PC-9 (cell line): ENCODE measurements at places on chromosomes 7 and 10. TPM values are rescaled to one million over a fixed set of nuclear protein-coding genes. Genes with fewer than 3 reads are reported as not detected.

DNA sequence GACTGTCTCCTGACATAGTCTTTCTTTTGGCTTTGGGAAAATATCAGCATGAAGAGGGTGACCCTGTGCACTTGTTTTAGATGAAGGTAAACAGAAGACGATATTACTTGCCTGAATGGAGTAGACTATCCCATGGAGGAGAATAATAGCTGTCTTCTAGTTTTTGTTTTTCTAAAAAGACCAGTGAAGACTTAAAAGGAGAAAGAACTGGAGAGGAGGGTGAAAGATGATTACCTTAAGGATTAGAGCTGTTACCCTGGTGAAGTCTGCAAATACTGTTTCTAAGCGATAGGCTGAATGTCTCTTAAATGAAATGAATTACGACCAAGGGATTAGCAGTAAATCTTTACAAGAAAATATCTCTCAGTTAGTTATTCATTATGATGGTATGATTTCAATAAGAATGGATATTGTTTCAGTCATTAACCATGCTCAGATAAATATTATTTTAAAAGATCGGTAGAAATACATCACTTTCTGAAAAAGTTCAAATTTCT, 255.6 kb upstream of the FERD3L start:
- DNase-seq, result no peak

- peak; percentile 11 for DNase-seq
Measured at GRCh38 chr10:118800920-118801319, 46.1 kb upstream of the CACUL1 start.

DNA sequence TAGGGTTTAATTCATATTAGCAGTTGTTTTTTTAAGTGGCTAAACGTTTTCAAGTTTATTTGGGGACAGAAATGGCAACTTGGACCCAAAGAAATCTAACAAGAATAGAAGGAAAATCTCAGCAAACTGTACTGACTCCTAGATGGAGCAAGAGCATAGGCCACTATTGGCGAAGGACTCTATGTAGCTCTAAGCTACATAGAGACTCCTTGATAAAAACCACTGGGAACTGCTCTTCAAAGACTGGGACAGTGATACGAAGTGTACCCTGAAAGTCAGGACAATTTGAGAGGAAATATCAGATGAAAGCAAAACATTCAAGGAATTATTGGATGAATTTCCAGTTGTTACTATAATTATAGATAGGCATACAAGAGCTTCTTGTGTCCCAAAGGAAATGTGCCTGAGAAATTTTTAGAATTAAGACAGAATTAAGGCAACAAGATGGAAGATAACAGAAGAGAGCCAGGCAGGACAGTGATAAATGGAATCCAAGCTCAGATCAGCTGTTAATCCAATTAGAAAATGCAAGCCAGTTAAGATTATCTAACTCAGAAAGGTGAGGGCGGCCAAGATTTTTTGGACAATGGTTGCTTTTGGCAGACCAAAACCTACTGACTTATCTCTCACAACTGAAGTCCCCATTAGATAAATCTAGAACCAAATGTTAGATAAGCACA, 103.7 kb upstream of the IFRD1 start:
- no peak for DNase-seq

GRCh38 chr7:45627691-45628456, 53.7 kb downstream of the ADCY1 start:
- no peak for DNase-seq

- peak; percentile 84 for DNase-seq
Measured at GRCh38 chr10:103745341-103746247, 109.8 kb downstream of the SH3PXD2A start.

DNA sequence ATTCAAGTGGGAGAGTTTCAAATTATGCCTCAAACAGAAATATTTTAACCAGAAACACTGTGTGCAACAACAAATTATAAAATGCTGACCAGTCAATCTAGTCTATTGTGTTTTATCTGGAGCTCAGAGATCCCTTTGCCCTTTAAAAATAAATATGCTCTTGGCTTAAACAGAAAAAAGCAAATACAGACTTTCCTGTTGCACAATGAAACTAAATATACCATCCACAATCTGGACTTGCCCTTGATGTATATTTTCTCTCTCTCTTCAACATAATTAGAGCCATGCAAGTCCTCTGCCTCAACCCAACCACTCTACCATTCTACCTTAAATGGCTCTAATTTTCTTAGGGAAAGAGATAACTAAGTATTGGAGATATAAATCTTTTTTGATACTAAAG, 34.9 kb downstream of the ASAH2 start:
- DNase-seq, result no peak

GRCh38 chr7:30865076-30865475, 46.6 kb upstream of the AQP1 start:
- DNase-seq, result no peak

Gene EIF5AL1
- total RNA-seq, result 0.48 and 0.55 TPM in 2 replicates

Gene MNX1
- total RNA-seq, result 0.28 and 0.33 TPM in 2 replicates
